ENCODE measurements at places on chromosomes 7 and 10.

DNA sequence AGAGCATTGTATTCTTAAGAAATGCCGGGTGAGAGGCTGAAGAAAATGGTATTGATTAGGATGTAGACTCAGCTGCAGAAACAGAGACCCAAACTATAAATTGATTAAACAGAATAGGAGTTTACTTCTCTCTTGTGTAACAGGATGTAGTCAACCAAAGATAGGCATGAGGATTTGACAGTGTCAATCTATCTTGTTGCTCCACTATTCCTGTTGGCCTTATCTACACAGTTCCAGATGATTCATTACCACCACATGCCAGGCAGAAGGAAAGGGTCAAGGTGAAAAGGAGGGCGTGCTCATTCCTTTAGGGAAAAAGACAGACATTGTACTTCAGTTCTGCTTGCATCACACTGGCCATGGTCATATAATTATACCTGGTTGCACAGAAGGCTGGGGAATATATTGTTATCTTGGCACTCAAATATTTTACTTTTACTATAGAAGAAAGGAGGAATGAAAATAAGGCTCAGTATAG lies 11.9 kb upstream of the DMTF1 start:
- no peak for DNase-seq

- peaks cover 6% of the 10 kb centered on the region for H3K27me3 ChIP-seq
- DNase-seq, result no peak
- H3K36me3 ChIP-seq, result no peaks in the 10 kb centered on the region
- H3K27ac ChIP-seq, result no peak overlapping the region
These were observed 293.2 kb downstream of the GRID1 start for GRCh38 chr10:86073199-86073977.

GRCh38 chr7:1846331-1847065 lies 176.4 kb downstream of the ELFN1 start:
- H3K36me3 ChIP-seq, result no peaks in the 10 kb centered on the region
- H3K27ac ChIP-seq, result no peak overlapping the region
- H3K27me3 ChIP-seq, result peaks cover 9% of the 10 kb centered on the region
- H3K4me1 ChIP-seq, result peaks cover 28% of the 10 kb centered on the region
- peak; percentile 7 for DNase-seq

- no peak overlapping the region for H3K4me3 ChIP-seq
- no peak overlapping the region for H3K27ac ChIP-seq
- DNase-seq, result no peak
- no peaks in the 10 kb centered on the region for H3K36me3 ChIP-seq
These were observed 264.7 kb downstream of the PAXIP1 start for GRCh38 chr7:154738216-154738615.

DNA sequence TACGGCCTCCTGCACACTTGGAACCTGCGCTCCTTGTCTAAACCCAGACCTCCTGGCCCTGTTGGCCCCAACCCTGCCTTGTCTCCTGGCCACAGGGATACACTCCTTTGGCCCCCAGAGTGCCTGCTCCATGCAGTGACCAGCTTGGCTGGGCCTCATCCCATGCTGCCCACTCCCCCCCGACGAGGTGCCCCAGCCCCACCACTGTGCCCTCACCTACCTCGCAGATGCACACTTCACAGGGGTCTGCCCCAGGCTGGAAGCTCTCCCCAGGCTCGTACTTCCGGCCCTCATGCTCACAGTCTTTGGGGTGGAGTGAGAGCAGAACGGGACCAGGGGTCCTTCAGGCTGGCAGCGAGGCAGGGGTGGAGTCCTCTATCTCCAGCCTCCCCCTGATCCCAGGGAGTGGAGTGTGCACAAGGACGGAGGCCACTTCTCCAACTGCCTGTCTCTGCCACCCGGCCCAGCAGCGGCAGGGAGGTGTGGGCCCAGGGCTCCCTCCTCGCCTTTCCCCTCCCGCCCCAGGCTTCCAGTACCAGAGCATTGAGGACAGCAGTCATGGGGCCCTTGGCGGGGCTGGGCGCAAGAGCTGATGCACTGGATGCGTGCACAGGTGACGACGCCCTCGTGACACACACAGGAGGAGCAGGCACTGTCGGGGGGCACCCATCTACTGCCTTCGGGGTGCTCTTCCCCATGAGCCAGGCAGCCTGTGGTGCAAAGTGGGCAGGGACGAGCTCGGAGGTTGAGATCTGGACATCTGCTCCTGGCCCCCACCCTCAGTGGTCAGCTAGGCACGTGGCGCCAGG lies 22.1 kb downstream of the ATP6V1F start:
- no peak overlapping the region for H3K27ac ChIP-seq
- peaks cover 9% of the 10 kb centered on the region for H3K4me1 ChIP-seq
- DNase-seq, result no peak
- H3K4me3 ChIP-seq, result no peak overlapping the region

DNA sequence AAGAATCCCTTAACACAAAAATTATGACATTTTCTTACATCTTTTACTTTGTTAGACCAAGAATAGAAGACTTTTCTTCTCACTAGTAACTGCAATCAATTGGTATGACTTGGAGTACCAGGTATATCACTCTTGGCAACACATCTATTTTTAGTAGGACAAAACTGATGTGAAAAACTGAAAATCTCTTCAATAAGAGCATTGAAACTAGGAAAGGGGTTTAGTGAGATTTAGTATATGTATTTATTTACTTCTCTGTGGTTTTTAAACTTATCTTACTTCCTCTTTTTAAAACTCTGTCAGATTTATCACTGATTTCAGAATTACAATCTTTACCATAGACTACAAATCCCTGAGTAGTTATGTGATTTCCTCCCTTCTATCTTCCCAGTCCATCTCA lies 366.2 kb downstream of the PCDH15 start:
- H3K27me3 ChIP-seq, result no peaks in the 10 kb centered on the region
- H3K36me3 ChIP-seq, result no peaks in the 10 kb centered on the region
- DNase-seq, result no peak
- H3K4me1 ChIP-seq, result no peaks in the 10 kb centered on the region
- no peak overlapping the region for H3K27ac ChIP-seq
- no peak overlapping the region for H3K4me3 ChIP-seq

- H3K4me1 ChIP-seq, result peaks cover 2% of the 10 kb centered on the region
- no peak for DNase-seq
- H3K36me3 ChIP-seq, result no peaks in the 10 kb centered on the region
- H3K4me3 ChIP-seq, result no peak overlapping the region
- H3K27me3 ChIP-seq, result no peaks in the 10 kb centered on the region
These were observed 126.0 kb downstream of the SKIDA1 start for GRCh38 chr10:21399392-21400035.

GRCh38 chr7:18495412-18496340 lies at the start of gene HDAC9:
TSS of gene HDAC9 (plus strand) at chr7:18495749. CDS start at chr7:18496303, 554 bp downstream.
- H3K27ac ChIP-seq, result peak within 1 kb of the TSS; percentile 99
- H3K4me3 ChIP-seq, result peak within 1 kb of the TSS; percentile 97
- H3K27me3 ChIP-seq, result peaks cover 6% of the 10 kb centered on the region
- H3K4me1 ChIP-seq, result peaks cover 43% of the 10 kb centered on the region

DNA sequence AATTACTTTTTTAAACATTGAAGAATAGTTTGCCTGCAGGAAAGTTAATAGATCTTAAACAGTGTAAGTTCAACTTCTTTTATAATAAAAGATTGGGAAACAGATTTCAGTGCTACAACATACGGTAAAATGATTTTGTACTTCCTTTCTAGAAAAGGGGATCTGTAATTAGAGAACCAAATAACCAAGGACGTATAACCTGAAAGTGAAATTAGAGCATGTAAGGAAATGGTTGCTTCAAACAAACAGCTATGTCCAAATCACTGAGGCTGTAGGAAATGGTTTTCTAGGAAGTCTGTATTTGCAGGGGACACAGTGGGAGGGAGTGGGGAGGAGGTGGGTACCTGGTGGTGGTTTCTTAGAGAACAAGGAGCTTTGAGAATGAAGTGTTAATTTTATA lies 57.9 kb upstream of the EXOC6 start:
- H3K4me3 ChIP-seq, result no peak overlapping the region
- H3K4me1 ChIP-seq, result no peaks in the 10 kb centered on the region
- H3K27me3 ChIP-seq, result peaks cover 2% of the 10 kb centered on the region
- no peaks in the 10 kb centered on the region for H3K36me3 ChIP-seq
- DNase-seq, result no peak
- no peak overlapping the region for H3K27ac ChIP-seq

DNA sequence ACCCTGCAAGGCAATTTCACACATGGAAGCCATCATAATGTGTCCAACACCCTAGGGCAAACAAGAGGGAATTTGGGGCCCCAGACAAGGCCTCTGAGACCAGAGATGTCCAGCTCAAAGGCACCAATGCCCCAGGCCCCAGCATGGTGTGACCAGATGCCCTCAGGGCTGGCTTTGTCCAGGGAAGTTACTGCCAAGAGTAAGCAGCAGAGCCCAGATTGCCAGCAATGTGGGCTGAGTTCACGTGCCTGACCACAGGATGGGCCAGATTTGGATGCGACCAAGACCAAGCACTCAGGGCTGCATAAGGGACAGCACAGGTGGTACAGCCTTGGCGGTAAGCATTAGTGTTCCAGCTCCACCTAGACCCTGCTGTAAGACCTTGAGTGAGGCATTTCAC lies 12.7 kb downstream of the MYOF start:
- H3K36me3 ChIP-seq, result no peaks in the 10 kb centered on the region
- DNase-seq, result no peak
- H3K4me1 ChIP-seq, result no peaks in the 10 kb centered on the region

- H3K4me3 ChIP-seq, result no peak overlapping the region
- no peak for DNase-seq
- H3K27ac ChIP-seq, result no peak overlapping the region
- peaks cover 10% of the 10 kb centered on the region for H3K36me3 ChIP-seq
These were observed 20.0 kb downstream of the FOXI2 start for GRCh38 chr10:127757033-127757432.

DNA sequence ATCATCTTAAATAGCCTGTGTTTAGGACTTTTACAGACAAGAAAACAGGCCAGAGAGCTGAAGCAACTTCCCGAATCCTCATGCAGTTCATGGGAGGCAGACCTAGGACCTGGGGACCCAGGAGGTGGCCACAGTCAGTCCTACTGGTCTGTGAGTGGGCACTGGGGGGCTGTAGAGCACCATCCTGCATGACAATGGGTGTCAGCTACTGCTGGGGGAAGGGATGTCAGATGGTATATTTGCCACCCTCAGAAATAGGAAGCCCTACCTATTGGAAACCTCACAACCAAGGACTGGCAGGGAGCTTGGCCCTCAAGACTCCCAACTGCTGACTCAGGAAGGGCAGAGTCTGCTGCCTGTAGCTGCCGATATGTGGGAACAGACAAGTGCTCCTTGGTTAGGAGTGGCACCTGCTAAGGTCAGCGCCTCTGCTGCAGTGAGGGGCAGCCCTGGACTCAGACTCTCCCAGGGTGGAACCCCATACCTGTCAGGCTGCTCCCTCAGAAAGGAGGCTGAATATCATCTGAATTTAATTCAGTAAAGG lies 29.7 kb downstream of the OGDH start:
- peaks cover 3% of the 10 kb centered on the region for H3K27me3 ChIP-seq
- H3K36me3 ChIP-seq, result no peaks in the 10 kb centered on the region
- H3K4me3 ChIP-seq, result no peak overlapping the region
- H3K27ac ChIP-seq, result no peak overlapping the region

DNA sequence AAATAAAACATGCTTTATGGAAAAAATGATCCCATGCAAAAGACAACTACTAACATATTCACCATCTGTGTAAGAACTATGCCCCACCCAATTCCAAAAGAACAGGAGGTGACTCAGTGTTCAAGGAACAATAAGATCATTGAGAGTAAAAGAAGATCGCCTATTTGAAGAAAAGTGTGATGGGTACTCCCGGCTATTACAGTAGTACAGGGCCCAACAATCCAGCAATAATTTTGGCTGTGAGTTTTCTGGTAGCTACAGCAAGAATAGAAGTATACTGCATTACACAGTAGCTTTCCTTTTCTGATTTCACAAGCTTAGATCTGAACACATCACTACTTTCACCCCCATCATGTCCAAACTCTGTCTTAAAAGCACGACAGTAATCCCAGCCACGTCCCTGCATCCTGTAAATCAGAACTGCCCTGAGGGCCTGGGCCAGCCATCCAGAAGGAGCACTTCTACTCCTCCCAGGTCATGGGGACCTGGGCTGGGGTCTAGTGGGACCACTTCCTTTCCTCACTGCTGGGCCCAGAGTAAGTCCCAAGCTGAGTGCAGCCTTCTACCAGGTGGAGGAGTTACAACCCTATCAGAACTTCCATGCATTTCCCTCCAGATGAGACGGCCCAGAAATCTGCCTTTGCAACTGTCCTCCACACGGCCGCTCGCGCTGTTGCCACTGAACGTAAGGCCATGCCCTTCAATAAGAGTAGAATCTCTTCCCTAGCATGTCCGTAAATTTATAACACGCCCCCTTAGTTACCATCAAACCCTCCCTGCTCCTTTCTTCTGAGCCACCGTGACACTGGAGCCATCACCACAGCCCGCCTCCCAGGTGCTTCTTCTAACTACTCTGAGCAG lies 7.9 kb downstream of the ESYT2 start:
- no peaks in the 10 kb centered on the region for H3K36me3 ChIP-seq
- peak overlapping the region; percentile 47 for H3K4me3 ChIP-seq
- no peak for DNase-seq
- H3K27me3 ChIP-seq, result peaks cover 3% of the 10 kb centered on the region
- peaks cover 39% of the 10 kb centered on the region for H3K4me1 ChIP-seq
- H3K27ac ChIP-seq, result peak overlapping the region; percentile 29

DNA sequence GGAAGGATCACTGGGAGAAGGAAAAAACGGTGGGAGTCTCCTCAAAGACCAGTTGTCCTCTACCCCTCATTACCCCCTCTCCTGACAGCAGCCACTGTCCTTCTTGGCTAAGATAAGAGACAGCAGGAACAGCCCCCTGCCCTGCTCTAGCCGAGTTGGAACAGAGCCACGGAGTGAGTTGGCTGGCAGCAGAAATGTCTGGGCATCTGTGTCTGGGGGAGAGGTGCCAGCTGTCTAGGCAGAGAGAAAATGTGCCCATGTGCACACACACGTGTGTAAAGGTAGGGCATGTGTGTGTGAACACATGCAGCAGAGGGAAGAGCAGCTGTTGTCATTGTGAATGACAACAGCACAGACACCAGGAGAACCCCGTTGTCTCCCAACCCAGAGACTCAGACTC lies 9.4 kb upstream of the HILPDA start:
- H3K27ac ChIP-seq, result no peak overlapping the region
- no peak for DNase-seq
- H3K36me3 ChIP-seq, result no peaks in the 10 kb centered on the region
- H3K4me3 ChIP-seq, result no peak overlapping the region
- H3K27me3 ChIP-seq, result no peaks in the 10 kb centered on the region

- no peaks in the 10 kb centered on the region for H3K36me3 ChIP-seq
- peak overlapping the region; percentile 99 for H3K27ac ChIP-seq
- H3K27me3 ChIP-seq, result peaks cover 22% of the 10 kb centered on the region
- peak; percentile 93 for DNase-seq
These were observed 5.9 kb upstream of the SUN1 start for GRCh38 chr7:826230-826917.

DNA sequence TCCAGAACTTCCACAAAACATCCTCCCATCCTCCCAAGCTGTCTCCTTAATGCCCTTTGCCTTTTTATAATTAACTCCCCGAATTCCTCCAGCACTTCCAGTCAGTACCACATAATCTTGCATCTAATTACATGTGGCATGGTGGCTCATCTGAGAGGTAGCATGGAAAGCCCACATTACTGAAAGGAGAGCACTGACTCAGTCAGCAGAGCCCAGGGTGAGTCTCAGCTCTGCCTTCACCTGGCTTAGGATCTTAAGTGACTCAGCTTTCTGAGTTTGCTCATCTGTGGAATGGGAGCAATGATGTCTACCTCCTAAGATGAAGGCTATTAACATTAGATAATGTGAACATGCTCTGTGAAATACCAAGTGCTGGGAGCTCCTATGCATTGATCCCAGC lies 433.9 kb downstream of the SORCS3 start:
- no peaks in the 10 kb centered on the region for H3K27me3 ChIP-seq
- H3K36me3 ChIP-seq, result no peaks in the 10 kb centered on the region
- peaks cover 5% of the 10 kb centered on the region for H3K4me1 ChIP-seq
- no peak overlapping the region for H3K27ac ChIP-seq

GRCh38 chr10:3738855-3739350 lies 46.1 kb downstream of the KLF6 start:
- H3K36me3 ChIP-seq, result no peaks in the 10 kb centered on the region
- H3K27ac ChIP-seq, result no peak overlapping the region
- no peak overlapping the region for H3K4me3 ChIP-seq
- H3K4me1 ChIP-seq, result no peaks in the 10 kb centered on the region
- no peaks in the 10 kb centered on the region for H3K27me3 ChIP-seq

Measured in glutamatergic neuron (in vitro differentiated cells).